PC-9 (cell line): ENCODE measurements at places on chromosomes 16 and 17. TPM values are rescaled to one million over a fixed set of nuclear protein-coding genes. Genes with fewer than 3 reads are reported as not detected.

- H3K4me3 ChIP-seq, result no peak overlapping the region
- H3K4me1 ChIP-seq, result no peaks in the 10 kb centered on the region
- no peaks in the 10 kb centered on the region for H3K36me3 ChIP-seq
- no peak for DNase-seq
- peaks cover 79% of the 10 kb centered on the region for H3K27me3 ChIP-seq
Measured at GRCh38 chr16:86975445-86975844, 341.7 kb downstream of the C16orf95 start.

DNA sequence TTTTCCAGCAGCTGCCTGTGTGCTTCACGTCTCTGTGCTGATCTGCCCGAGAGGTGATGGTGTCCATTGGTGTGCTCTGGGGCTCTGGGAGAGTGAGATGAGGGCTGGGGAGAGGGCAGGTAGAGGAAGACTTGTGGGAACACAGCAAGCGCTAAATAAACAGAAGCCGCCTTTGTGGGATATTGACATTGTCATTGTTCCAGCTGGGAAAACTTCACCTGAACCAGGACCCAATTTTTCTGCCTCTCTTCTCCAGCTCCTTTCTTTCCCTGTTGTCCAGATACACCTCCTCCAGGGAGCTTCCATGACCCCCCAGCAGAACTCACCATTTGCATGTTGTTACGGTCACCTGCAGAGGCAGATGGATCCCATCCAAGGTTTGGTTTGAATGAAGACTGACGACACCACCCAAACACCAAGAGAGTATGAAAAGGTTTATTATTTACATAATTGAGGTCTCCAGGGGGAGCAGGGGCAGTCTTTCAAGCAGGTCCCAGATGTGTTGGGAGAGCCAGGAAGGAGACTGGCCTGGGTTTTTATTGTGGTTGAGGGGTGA is 3.6 kb upstream of the ITGA3 start:
- DNase-seq, result no peak
- peaks cover 75% of the 10 kb centered on the region for H3K4me1 ChIP-seq
- no peak overlapping the region for H3K4me3 ChIP-seq

GRCh38 chr17:78271419-78272170 is 40.2 kb downstream of the TMEM235 start:
- no peak overlapping the region for H3K4me3 ChIP-seq
- no peaks in the 10 kb centered on the region for H3K36me3 ChIP-seq
- H3K27ac ChIP-seq, result no peak overlapping the region
- no peak for DNase-seq

Gene KRT16
- total RNA-seq, result 41.7 and 53.5 TPM in 2 replicates

Gene SLC6A2
- total RNA-seq, result 0.50 and 0.61 TPM in 2 replicates

- H3K27ac ChIP-seq, result peak within 1 kb of the TSS; percentile 70
- H3K4me3 ChIP-seq, result peak within 1 kb of the TSS; percentile 100
- no peaks in the 10 kb centered on the region; the same call in 1 of the 2 replicates for H3K36me3 ChIP-seq
- peak; percentile 79 for DNase-seq
Measured at GRCh38 chr16:67847064-67847861, at the start of gene CENPT. Gene CENPT, minus strand, starts transcription at chr16:67847693. Its CDS starts 13,834 bp downstream, at chr16:67833859.
